ENCODE measurements at places on chromosomes 7 and 10.
A peak's percentile ranks its signal among the peaks of the same experiment; 100 is the strongest.

GRCh38 chr10:29735628-29736365, 101.0 kb upstream of the SVIL start:
- peak; percentile 32 for DNase-seq

DNA sequence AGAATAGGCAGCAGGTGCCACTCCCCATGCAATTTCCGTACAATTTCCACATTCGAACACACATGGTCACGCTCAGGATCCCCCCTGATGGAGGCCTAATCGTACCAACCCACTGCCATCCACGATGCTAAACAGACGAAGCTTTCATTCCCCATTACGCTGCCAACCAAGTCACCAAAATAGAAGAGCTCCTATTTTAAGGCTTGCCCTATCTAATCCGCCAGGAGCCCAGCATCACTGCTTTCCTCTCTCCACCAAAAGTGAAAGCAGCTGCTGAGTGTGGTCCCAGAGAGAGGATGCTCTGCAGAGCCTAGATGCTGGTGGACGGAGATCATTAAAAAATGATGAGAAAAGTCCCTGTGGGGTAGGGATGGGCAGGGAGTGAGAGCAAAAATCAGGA, 43.3 kb downstream of the HSPA12A start:
- DNase-seq = no peak

- no peak for DNase-seq
Measured at GRCh38 chr10:117135480-117136140, 2.5 kb downstream of the VAX1 start.

- DNase-seq = peak; percentile 46
Measured at GRCh38 chr7:118918556-118918955, 694.1 kb downstream of the ANKRD7 start.

GRCh38 chr7:115980159-115980558, 50.4 kb downstream of the TFEC start:
- DNase-seq = no peak

GRCh38 chr7:82172017-82172416, 271.6 kb downstream of the CACNA2D1 start:
- no peak for DNase-seq

GRCh38 chr7:56083150-56083785, 9.5 kb downstream of the PHKG1 start:
- DNase-seq = peak; percentile 78

GRCh38 chr7:84663224-84663623, 468.6 kb upstream of the SEMA3A start:
- DNase-seq = no peak

- no peak for DNase-seq
Measured at GRCh38 chr10:91034042-91034441, 113.2 kb upstream of the ANKRD1 start.

DNA sequence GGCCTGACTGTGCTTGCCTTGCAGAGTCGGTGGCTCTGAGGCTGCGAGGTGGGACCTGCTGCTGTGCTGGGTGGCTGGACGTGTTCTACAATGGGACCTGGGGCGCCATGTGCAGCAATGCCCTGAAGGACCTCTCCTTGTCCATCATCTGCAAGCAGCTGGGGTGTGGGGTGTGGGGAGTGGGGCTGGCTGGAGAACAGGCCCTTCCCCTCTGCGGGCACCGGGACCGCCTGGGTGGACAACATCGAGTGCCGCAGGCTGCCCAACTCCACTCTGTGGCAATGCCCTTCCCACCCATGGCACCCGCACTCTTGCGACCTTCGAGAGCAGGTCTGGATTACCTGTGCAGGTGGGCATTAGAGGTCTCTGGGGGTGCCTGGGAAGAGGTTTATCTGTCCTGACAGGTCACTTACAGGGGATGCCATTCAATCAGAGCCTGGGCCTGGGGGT, 10.9 kb downstream of the SCART1 start:
- DNase-seq = no peak

- DNase-seq = no peak
Measured at GRCh38 chr10:64275774-64276173, 754.6 kb downstream of the REEP3 start.

DNA sequence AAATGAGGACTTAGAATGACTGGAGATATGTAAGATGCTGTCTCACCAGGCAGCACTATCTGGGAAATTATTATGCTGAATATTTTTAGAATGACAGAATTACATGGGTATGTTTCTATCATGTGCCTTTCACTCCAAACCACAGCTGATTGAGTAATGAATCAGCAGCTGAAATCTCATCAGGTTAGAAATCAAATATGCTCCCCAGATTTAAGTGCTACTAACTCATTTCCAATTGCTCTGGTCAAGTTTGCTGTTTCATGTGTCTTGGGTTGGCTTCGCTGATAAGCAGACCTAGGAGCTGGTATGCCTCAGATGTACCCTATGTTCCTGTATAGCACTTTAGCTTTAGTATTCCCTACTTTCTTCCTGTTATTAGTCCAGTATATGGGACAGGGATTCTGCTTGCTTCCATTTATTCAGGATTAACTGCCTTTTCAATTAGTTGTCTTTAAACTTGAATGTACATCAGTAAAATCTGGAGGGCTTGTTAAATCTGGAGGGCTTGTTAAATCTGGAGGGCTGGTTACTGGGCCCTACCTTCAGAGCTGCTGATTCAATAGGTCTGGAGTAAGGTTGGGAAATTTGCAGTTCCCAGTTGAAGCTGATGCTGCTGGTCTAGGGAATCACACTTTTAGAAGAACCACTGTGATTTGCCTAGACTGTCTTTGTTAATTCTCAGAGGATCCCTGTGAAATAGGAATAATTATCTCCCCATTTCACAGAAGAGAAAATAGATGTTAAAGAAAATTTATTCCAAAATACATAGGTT, 172.9 kb downstream of the DKK1 start:
- DNase-seq = no peak

GRCh38 chr7:23472956-23473843, 2.9 kb upstream of the IGF2BP3 start:
- DNase-seq = peak; percentile 72

- no peak for DNase-seq
Measured at GRCh38 chr7:155252892-155253501, 44.7 kb upstream of the INSIG1 start.

GRCh38 chr7:125670926-125671572, 741.4 kb upstream of the POT1 start:
- DNase-seq = no peak

DNA sequence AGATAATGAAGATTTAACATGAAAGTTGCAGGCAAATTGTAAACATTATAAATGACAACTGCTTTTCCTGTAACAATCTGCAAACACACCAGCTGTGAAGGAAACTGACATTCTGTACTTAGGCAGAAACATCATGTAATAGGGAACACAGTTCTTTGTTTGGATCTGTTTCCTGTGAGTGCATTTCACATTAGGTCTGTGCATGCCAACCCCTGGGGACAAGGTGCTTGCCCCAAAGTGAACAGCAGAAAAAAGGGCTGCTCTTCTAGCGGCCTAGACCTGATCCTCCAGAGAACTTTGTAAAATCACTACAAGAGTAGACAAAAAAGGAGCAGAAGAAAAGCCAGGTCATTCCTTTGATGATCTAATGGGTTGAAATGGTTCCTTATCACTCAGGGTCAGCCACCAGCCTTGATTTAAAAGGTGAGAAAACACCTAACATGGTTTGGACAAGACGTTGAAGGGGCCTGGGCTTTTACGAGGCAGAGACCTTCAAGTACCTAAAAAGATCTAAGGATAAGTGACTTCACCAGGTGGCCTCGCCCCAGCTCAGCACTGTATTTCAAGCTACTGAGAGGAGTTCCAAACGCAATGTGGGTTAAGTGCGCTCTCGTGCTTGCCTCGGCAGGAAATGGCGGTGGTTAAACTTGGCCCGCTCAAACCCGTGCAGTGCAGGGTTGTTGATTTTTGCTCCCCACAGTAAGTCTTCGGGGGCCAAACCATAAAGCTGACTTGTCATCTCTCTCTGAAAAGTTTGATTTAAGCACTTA, 249.7 kb downstream of the CREB5 start:
- no peak for DNase-seq

GRCh38 chr10:688312-689120, 952 bp downstream of the DIP2C start:
- no peak for DNase-seq

DNA sequence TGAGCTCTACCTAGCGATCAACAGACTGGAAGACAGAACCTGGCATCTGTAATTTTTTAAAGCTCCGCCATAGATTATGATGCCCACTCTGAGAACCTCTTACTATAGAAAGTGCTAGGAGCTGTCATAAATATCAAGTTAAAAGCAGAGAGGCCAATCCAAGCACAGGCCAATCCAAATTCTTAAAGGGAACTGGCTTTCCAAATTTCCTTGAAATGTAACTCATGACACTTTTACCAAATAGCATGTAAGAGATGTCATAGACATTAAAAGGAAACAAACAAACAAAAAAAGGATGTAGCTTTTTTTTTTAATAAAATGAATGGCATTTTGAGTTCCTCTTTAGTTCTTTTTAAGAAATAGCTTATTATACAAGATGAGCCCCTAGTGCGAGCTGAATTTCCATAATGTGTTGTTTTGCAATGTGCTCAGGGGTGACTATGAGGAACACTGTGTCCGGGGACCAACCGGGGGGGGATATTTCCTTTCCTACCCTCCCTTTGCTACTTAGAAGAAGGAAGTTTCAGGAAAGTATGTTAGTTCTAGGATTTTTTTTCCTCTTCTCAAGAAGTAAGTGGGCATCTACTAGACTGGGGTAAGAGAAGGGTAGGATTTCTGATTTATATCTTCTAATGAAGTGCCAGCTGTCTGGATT, 23.7 kb upstream of the MRC1 start:
- no peak for DNase-seq

- no peak for DNase-seq
Measured at GRCh38 chr10:60172363-60172990, 217.2 kb downstream of the ANK3 start.

DNA sequence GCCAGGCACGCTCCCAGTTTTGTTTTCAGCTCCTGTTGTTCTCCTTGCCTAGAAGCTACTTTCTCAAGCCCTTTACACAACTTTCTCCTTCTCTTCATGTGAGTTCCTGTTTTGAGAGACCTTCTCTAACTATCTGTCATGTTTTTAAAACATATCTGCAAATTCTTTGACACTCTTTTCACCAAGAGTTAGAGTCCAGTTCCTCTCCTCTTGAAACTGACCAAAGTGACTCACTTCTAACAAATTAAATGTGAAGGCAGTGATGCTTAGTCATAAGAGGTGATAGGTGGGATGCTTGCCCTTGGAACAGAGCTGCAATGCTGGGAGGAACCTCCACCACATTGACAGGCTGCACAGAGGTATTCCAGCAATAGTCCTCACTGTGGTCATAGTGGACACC, 25.3 kb downstream of the ZSCAN25 start:
- DNase-seq = no peak

DNA sequence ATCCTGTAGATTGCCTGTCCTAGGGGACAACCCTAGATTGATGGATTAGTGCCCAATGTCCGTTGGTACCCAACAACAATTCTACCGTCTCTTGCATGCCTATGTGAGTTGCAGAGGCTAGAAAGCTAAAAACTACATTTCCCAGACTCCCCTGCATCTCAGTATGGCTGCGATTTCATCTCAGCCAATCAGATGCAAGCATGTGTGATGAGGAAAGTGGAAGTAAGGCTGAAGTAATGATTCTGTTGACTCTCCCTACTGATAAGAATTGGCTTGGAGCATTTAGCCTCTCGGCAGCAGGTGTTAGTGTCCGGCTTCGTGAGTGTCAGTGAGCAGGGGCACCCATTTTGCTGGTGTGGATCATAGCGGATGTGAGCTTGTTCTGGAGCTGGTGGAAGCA, 171.9 kb downstream of the FGFR2 start:
- DNase-seq = no peak

GRCh38 chr10:100140070-100140469, 45.8 kb downstream of the ERLIN1 start:
- DNase-seq = no peak

- DNase-seq = no peak
Measured at GRCh38 chr7:23135755-23136154, 30.2 kb downstream of the KLHL7 start.

GRCh38 chr10:124144536-124144935, 51.1 kb upstream of the CHST15 start:
- no peak for DNase-seq

DNA sequence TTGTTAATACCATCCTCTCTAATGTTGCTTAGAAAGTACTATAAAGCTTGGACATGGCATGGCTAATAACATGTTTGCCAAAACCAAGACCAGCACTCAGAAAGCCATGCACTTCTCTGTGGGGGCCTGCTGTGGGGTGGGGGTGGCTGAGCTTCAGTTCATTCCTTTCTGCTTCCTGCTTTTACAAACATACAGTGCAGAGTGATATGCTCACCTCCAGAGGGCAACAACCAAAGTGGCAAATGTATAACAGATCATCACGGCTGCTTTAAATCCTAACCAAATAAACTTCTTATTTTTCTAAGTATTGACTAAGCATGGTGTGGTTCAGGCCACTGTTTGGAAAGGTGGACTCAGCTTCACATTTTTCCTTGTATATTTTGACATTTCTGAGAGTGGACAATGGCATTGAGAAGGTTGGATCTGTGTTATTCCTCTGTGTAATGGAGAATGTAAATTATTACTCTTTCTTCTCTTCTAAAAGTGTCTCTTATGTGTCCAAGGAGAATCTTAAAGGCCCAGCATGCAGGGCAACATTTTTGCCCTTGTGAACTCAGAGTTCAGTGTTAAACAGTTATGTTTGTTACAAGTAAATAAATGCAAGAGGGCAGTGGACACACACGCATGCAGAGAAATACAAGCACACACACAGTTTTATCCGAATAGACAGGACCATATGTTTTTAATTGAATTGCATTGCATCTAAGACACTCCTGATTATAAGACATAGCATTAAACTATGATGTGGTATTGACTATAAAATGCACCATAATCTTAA, 186.1 kb downstream of the HERPUD2 start:
- no peak for DNase-seq

GRCh38 chr7:135078051-135078450, 69.8 kb upstream of the TMEM140 start:
- no peak for DNase-seq

DNA sequence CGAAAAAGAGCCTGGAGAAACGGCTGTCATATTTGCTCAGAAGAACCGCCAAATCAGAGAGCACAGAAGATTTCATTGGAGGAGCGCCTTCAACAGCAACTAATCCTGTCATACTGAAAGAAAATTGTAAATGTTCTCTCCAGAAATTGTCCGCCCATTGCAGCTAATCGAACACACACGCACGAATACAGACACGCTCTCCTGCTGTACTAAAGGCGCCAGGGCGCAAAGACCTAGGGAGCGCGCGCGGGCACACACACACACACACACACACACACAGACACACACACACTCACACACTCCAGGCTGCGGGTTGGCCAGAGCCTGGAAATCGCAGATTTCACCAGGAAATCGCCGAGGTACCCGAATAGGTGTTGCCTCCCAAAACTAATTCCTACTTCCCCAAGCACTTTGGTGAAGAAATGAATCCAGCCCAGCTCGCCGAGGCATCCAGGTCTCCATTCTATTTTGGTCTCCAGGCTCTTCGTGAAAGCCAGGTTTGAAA, at the start of gene CHRM2:
Gene CHRM2, plus strand, starts transcription at position 157 of the 505 bp plus-strand sequence. CDS start 146,214 bp downstream, outside the sequence.
- no peak for DNase-seq

GRCh38 chr10:28291881-28292297, 11.0 kb downstream of the MPP7 start:
- no peak for DNase-seq

- DNase-seq = no peak
Measured at GRCh38 chr7:85090143-85090542, 96.7 kb downstream of the SEMA3D start.
